Activated CD8-positive, alpha-beta T cell treated with anti-CD3 and anti-CD28 coated beads for 36 hours (primary cell): ENCODE measurements at places on chromosomes 6 and 20. TPM values are rescaled to one million over a fixed set of nuclear protein-coding genes. Genes with fewer than 3 reads are reported as not detected.

ARHGAP40 gene
- total RNA-seq, result not detected

GNMT gene
- 0.25 TPM for total RNA-seq

KCNQ5 gene
- 14.9 TPM for total RNA-seq

NOTCH4 gene
- total RNA-seq, result 1.2 TPM

RIPPLY2 gene
- not detected for total RNA-seq

SLC17A3 gene
- total RNA-seq, result not detected

NCOA3 gene
- total RNA-seq, result 66.2 TPM

OR2B6 gene
- total RNA-seq, result not detected

CST5 gene
- total RNA-seq, result not detected

REV3L gene
- total RNA-seq, result 20.1 TPM

CCDC28A gene
- total RNA-seq, result 15.0 TPM

POU3F2 gene
- not detected for total RNA-seq

CYP39A1 gene
- total RNA-seq, result not detected

CUL9 gene
- 38.8 TPM for total RNA-seq

UST gene
- total RNA-seq, result 1.5 TPM

ALDH5A1 gene
- 20.8 TPM for total RNA-seq
